Tibial artery (tissue), 4 donors: ENCODE measurements at places on chromosomes 11 and 22.

GRCh38 chr11:122661182-122661945 lies 5.8 kb downstream of the UBASH3B start:
- no peak for DNase-seq

DNA sequence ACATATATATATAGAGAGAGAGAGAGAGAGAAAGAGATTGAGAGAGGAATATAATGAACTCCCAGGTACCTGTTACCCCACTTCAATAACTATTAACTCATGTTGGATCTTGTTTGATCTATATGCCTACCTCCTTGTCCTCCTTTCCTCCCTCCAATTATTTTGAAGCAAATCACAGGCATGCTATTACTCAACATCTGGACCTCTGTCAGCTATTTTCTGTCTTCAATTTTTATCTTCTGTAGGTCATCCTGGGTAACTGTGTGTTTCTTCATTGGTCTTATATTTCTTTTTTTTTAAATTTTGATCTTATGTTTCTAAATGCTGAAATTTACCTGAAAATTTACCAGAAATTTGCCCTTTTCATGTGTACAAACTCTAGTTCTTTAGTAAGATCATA lies 24.8 kb downstream of the UVRAG start:
- no peak for DNase-seq

GRCh38 chr11:78525720-78526119 lies 48.9 kb downstream of the NARS2 start:
- DNase-seq: no peak

DNA sequence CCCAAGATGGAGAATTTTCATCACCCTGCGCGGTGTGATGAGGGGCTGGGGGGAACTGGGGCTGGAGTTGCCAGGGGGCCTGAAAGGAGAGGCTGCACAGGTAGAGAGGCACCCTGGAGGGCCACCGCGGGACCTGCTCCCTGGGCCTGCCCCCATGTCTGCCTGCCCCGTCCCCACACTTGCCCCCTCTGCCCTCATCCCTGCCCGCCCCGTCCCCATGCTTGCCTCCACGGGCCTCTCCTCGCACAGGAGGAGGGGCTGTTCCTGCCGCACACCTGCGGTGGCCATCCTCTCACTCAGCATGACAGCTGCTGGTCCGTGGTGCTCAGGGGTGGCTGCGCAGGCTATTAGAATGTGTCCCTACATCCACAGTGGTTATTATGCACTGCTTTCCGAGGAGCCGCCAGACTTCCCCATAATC lies 43.5 kb downstream of the LINC01488 start:
- no peak for DNase-seq

GRCh38 chr11:22197139-22198005 lies 4.5 kb downstream of the ANO5 start:
- no peak for DNase-seq

GRCh38 chr22:36977401-36977861 lies 41.8 kb downstream of the TST start:
- DNase-seq: no peak

- no peak for DNase-seq
Measured at GRCh38 chr11:114612686-114613085, 17.1 kb upstream of the NXPE4 start.

DNA sequence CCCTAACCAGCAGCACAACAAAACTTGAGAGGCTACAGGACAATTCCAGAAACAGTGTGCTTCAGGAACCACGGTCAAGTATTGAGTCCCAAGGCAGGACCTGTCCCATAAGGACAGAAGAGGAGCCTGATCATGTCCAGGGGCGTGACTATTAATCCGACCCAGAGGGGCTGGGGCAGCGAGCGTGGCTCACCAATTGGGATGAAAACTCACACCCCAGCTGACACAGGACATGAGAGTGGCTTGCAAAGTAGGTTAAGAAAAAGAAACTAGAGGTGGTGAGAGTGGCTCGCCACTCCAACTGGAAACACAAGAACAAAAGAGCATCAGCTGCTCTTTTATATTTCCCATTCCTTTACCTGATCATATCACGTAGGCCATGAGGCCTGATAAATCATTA lies 16.0 kb upstream of the FEZ1 start:
- no peak for DNase-seq
